ENCODE measurements at places on chromosomes 4 and X. TPM values are rescaled to one million over a fixed set of nuclear protein-coding genes. Genes with fewer than 3 reads are reported as not detected.

- H3K4me1 ChIP-seq = no peaks in the 10 kb centered on the region
- H3K36me3 ChIP-seq = no peaks in the 10 kb centered on the region
- H3K27ac ChIP-seq = no peak overlapping the region
- no peak overlapping the region for H3K4me3 ChIP-seq
Observed at GRCh38 chr4:112214390-112215264, 17.0 kb upstream of the AP1AR start.

GRCh38 chr4:115376866-115377265, 263.4 kb upstream of the NDST4 start:
- DNase-seq = no peak
- no peaks in the 10 kb centered on the region for H3K4me1 ChIP-seq
- no peak overlapping the region for H3K27ac ChIP-seq
- H3K27me3 ChIP-seq = peaks cover 1% of the 10 kb centered on the region

DNA sequence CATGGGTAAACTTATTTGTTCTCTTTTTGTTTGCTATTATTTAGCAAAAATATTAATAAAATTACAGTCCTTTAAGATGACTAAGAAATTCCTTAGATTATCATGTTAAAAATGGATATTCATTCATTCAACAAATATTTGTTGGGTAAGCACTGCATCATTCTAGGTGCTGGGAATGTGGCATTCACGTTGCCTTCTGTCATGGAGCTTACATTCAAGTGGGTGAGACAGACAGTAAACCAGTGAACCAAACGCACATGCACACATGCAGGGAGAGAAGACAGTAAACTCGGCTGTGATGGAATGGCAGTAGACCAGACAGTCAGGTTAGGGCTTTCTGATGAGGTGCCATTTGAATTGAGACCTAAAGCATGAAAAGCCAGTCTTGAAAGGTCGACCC, 91.8 kb downstream of the STOX2 start:
- H3K4me3 ChIP-seq = no peak overlapping the region
- no peaks in the 10 kb centered on the region for H3K27me3 ChIP-seq
- peaks cover 18% of the 10 kb centered on the region for H3K4me1 ChIP-seq
- H3K36me3 ChIP-seq = no peaks in the 10 kb centered on the region

- no peak for DNase-seq
- peaks cover 3% of the 10 kb centered on the region for H3K27me3 ChIP-seq
- no peak overlapping the region for H3K27ac ChIP-seq
- H3K4me3 ChIP-seq = no peak overlapping the region
- H3K36me3 ChIP-seq = peaks cover 1% of the 10 kb centered on the region
- peaks cover 2% of the 10 kb centered on the region for H3K4me1 ChIP-seq
Observed at GRCh38 chr4:102324730-102325129, 20.6 kb downstream of the SLC39A8 start.

- peaks cover 2% of the 10 kb centered on the region for H3K36me3 ChIP-seq
- H3K27me3 ChIP-seq = no peaks in the 10 kb centered on the region
Observed at GRCh38 chr4:17310269-17310652, 201.6 kb downstream of the QDPR start.

DNA sequence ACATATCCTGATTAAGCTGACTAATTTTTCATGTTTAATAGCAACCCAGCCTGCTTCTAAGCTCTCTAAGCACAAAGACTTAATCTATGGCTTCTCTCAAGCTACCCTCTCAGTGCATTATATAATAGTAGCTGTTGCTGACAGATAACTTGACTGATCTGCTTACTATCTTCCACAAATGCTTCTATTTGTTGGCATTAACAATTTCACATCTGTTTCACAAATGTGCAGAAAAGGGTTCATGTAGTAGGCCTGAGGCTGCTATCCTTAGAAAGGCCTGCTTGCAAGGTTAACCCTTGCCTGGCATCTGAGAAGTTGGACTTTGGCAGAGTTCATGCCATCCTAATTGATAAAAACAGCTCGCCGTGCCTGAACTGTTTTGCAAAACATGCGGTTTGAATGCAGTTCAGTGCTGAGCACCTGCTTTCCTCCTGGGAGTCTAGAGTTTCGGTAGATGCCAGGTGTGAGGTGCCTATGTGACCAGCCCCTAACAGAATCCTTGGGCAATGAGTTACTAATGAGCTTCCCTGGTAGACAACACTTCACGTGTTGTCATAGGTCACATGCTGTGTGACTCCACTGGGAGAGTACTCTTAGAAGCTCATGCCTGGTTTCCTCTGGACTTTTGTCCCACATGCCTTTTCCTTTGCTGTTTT, 68.4 kb downstream of the NSG1 start:
- H3K36me3 ChIP-seq = peaks cover 37% of the 10 kb centered on the region
- H3K27me3 ChIP-seq = no peaks in the 10 kb centered on the region
- H3K4me1 ChIP-seq = peaks cover 6% of the 10 kb centered on the region
- H3K27ac ChIP-seq = no peak overlapping the region
- no peak for DNase-seq
- no peak overlapping the region for H3K4me3 ChIP-seq

PCDH18 gene
- 33.3 TPM for total RNA-seq

OTUD6A gene
- not detected for total RNA-seq

CDK16 gene
- 183 TPM for total RNA-seq

PDHA1 gene
- 129 TPM for total RNA-seq

All from chondrocyte (in vitro differentiated cells).